ENCODE measurements at places on chromosomes 6 and 20. TPM values are rescaled to one million over a fixed set of nuclear protein-coding genes. Genes with fewer than 3 reads are reported as not detected.

The SLC22A7 gene
- total RNA-seq, result not detected

The SGK1 gene
- 34.3 TPM for total RNA-seq

The C6orf141 gene
- 55.0 TPM for total RNA-seq

The GDAP1L1 gene
- total RNA-seq, result not detected

The KCNB1 gene
- not detected for total RNA-seq

The SLC17A4 gene
- total RNA-seq, result not detected

The LAMA5 gene
- 72.9 TPM for total RNA-seq

The COL19A1 gene
- not detected for total RNA-seq

The PPP1R3D gene
- total RNA-seq, result 6.4 TPM

The PGBD1 gene
- 6.5 TPM for total RNA-seq

The FAM83C gene
- total RNA-seq, result not detected

The ZNF391 gene
- total RNA-seq, result 0.50 TPM

The RAB44 gene
- total RNA-seq, result under 0.01 TPM

The CDC5L gene
- 25.2 TPM for total RNA-seq

The SMIM26 gene
- 34.0 TPM for total RNA-seq

The KIF25 gene
- total RNA-seq, result 0.49 TPM

The BPIFB4 gene
- total RNA-seq, result not detected

The C2 gene
- not detected for total RNA-seq

The KCNG1 gene
- 3.4 TPM for total RNA-seq

The TFEB gene
- total RNA-seq, result 3.5 TPM

The COL9A3 gene
- 0.32 TPM for total RNA-seq

The PTCRA gene
- not detected for total RNA-seq

The CGAS gene
- 4.3 TPM for total RNA-seq

The PCSK2 gene
- total RNA-seq, result not detected

The NR2E1 gene
- not detected for total RNA-seq

The SIRPA gene
- total RNA-seq, result 75.3 TPM

The CRISP3 gene
- not detected for total RNA-seq

The HINT3 gene
- total RNA-seq, result 14.5 TPM

The ABHD16B gene
- total RNA-seq, result not detected

The HLA-F gene
- total RNA-seq, result 73.2 TPM

The DTD1 gene
- total RNA-seq, result 66.1 TPM

The SIRPB2 gene
- 2.8 TPM for total RNA-seq

The LGSN gene
- total RNA-seq, result not detected

The MICA gene
- 34.1 TPM for total RNA-seq

The C6orf52 gene
- not detected for total RNA-seq
